ENCODE measurements at places on chromosomes 5 and 9.

DNA sequence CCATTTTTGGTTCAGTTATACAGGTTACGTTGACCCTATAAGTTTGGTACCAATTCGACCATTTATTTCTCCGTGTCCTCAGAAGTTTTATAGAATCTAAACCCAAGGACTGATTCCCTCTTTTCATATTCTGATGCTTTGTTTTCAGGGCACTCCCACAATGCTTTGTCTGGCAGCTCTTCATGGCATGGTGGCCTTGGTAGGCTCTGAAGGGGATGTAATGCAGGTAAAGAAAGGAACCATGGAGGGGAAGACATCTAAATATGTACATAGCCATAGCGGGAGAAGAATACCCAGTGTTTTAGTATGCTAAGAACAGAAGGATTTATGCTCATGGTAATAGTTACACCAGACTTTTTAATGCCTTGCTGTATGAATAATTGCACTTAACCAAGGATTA is 82.7 kb downstream of the HACD4 start:
- no peak for DNase-seq

GRCh38 chr5:164651546-164652275 is 1146.3 kb downstream of the MAT2B start:
- DNase-seq, result no peak

GRCh38 chr5:137923856-137924255 is 34.6 kb downstream of the PKD2L2 start:
- no peak for DNase-seq

GRCh38 chr5:180988592-180988991 is at the start of gene BTNL3:
Gene BTNL3, plus strand, starts transcription at chr5:180988846. Its CDS starts 183 bp downstream, at chr5:180989029.
- DNase-seq, result no peak
